ENCODE measurements at places on chromosomes 11 and 22.

- DNase-seq = no peak
Observed at GRCh38 chr11:23425381-23425780, 565.1 kb upstream of the CCDC179 start.

DNA sequence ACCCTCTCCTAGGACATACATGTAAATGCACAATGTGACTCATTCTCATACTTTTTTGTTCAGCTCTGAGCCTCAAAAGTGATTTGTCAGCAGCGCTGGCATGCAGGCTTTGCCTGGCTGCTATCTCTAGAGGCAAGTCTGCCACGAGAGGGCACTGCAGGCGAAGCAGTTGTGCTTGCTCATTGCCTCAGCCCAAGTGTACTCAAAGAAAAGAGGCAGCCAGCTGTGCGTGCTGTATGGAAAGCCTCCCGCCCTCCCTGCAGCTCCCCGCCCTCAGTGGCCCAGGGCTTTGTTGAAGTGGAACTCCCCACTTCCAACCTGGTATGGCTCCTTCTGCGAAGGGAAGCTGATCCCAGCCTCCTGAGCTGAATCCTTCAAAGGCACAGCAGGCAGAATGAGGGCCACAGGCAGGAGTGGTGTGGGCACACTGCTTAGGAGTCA lies 16.3 kb downstream of the SDHAF2 start:
- DNase-seq = peak; percentile 83

GRCh38 chr11:92558323-92558722 lies 333.7 kb downstream of the FAT3 start:
- DNase-seq = no peak

DNA sequence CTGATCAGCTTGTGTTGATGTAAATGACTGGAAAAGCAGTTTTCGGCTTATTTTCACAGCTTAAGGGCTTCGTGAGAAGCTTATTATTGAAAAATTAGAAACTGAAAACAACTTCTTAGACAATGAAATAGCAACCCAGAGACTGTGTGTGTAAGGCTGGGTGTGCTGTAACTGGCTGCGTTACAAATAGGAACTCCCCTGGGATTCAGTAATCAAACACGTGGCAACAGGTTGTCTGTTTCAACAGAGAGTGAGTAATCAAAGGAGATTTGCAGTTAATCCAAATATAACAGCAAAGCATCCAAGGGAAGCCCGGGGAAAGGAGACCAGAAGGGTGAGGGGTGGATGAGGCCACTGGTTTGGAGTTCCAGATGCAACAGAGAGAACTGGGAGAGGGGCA lies 19.2 kb downstream of the NTM start:
- DNase-seq = no peak

GRCh38 chr22:17922925-17923903 lies 101.1 kb downstream of the MICAL3 start:
- no peak for DNase-seq

GRCh38 chr11:131307506-131307905 lies 62.9 kb upstream of the NTM start:
- DNase-seq = no peak

GRCh38 chr11:16195651-16196050 lies 160.7 kb downstream of the SOX6 start:
- DNase-seq = no peak

DNA sequence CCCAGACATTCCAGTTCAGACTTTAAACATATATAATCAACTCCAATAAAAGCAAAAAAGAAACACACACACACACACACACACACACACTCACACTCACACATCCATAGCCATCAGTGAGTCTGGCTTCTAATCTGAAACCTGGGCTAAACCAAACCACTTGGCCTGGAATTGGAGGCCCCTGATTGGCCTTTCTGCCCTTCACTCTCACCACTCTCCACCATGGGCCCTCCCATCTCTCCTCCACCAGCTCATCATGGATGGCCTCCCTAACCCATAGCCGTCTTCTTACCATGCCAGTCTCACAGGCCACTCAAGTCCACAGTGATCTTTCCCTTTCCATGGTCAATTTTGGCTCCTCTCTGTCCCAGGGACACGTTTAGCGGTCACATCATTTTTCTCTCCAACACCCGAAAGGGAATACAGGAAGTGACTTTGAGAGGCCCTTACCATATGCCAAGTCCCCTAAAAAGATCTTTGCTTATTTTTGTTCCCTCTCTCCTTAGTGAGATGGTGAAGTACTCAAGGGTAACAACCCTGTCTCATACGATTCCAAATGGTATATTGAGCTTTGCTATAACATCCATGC lies 66.6 kb downstream of the ENDOD1 start:
- no peak for DNase-seq

DNA sequence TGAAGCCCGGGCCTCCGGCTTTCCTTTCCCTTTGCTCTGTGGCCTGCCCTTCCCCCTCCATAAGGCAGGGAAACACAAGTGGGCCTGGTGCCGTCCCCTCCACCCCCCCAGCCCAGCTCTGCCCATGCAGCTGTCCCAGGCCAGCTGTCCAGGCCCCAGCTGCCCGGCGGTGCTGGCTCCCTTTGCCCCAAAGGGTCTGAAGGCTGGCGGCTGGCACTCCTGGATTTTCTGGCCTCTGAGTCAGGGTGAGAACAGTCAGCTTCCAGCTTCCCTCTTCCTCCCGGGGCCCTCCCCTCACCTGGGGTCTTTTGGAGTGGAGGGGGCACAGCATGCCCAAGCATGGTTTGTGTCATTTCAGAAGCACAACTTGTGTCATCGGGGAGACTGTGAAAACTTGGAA lies 27.8 kb downstream of the CD82 start:
- peak; percentile 56 for DNase-seq

- DNase-seq = no peak
Observed at GRCh38 chr11:116037861-116038260, 533.6 kb upstream of the CADM1 start.

DNA sequence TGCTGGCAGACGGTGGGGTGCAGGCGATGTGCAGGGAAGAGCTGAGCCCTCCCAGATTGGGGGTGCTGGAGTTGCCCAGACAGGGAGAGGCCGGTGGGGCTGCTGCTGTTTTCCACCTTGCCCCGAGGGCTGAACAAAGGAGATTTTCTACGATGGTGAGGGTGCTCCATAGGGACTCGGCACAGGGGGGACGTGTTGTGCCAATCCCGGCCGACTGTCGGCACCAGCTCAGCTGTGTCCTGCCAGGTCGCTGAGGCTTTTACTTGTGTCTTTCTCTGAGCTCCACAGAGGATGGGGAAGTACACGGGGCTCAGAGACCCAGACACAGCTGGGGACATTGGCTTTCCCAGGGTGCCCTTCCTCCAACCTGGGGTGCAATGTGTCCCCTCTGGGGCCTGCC lies 816.8 kb downstream of the BRD1 start:
- DNase-seq = no peak

DNA sequence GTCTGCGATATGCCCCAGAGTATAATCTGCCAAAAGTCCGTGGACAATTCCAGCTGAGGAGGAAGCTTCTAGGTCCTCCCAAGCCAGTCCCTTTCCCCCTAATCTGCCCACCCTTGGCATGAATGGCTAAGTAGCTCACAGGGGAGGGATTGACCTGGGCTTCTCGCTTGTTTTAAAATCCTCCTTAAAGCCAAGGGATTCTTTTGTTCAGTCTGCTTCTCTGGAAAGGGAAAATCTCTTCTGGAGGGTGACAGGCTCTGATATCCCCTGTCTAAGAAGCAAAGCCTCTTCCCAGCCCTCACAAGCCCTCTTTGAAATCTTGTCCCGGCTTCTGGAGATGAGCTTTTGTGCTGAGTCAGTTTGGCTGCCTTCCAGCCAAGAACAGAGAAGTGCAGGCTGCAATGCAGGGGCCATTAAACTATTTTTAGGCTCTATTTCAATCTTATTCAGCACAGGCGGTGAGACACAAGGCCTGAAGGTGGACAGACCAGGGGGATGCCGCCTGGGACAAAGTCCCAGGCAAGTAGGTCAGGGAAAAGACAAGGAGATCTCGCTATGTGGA lies 23.9 kb downstream of the NEFH start:
- DNase-seq = peak; percentile 18

DNA sequence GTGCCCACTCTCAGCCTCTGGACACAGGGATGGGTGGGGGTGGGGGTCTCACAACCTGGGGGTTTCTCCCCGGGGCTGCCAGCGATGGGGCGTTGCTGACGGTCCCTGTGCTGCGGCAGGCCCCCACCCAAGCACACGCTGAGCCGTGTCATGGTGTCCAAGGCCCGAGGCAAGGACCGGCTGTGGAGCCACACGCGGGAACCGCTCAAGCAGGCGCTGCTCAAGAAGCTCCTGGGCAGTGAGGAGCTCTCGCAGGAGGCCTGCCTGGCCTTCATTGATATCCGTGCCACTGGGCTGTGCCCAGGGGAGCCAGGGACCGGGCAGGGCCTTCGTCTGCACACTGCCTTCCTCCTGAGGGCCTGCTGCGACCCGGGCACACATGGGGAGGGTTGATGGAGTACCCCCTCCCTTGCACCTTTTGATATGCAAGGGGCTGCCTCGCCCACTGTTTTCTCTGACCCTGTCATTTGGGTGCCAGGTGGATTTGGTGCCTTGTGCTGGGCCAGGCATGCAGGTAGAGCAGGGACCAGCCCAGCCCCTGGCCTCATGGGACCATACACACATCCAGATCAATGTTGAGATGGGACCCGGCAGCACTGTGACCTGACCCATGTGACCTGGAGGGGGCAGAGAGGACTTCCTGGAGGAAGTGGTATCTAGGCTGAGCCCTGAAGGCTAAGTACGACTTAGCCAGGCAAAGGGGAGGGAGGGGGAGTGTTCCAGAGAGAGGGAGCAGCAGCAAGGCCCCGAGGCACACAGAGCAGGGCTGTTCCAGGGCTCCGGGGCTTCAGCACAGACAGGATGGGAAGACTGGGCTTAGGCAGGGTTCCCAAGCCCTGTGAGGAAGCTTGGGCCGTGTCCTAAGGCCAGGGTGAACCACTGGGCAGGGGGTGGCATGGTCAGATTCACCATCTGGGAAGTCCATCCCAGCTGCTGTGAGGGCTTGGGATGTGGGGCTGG lies 75.2 kb downstream of the MYO7A start:
- DNase-seq = no peak

DNA sequence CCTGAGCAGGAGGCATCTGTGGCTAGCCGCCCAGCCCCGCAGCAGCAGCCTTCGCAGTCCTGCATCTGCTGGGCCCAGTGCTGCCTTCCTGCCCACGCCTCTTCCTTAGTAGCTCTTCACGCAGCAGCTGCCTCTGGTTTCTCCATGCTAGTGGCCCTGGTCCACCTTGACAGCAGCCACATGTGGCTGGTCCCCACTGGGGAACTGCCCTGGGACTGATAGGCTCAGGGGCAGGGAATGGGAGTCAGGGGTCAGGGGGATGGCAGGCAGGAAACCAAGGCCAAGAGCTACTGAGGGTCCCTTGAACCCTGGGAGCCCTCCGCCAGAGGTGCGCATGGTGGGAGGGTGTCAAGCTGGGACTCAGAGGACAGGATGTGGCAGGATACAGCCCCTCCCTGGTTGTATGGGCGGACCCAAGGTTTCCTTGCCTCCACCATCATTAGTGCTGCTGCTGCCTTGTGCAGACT lies 99.4 kb upstream of the PITPNB start:
- no peak for DNase-seq

DNA sequence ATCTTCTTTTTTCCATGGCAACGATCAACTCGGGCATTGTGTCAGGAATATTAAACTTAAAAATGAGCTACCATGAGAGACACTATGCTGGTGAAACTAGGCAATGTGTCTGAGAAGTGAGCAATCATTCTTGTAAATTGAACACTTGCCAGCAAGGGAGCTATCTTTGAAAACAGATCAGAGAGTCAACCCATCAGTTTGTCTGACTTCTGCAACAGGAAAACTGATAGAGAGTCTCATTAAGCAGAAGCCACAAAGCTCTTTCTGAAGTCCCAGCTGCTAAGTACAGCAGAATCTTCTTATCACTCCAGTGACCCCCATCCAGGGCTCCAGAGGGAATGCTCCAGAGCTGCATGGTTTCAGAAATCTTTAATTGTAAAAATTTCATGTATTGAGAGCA lies 114.7 kb downstream of the MSANTD4 start:
- no peak for DNase-seq

- DNase-seq = no peak
Observed at GRCh38 chr11:22467248-22467647, 129.1 kb downstream of the SLC17A6 start.

DNA sequence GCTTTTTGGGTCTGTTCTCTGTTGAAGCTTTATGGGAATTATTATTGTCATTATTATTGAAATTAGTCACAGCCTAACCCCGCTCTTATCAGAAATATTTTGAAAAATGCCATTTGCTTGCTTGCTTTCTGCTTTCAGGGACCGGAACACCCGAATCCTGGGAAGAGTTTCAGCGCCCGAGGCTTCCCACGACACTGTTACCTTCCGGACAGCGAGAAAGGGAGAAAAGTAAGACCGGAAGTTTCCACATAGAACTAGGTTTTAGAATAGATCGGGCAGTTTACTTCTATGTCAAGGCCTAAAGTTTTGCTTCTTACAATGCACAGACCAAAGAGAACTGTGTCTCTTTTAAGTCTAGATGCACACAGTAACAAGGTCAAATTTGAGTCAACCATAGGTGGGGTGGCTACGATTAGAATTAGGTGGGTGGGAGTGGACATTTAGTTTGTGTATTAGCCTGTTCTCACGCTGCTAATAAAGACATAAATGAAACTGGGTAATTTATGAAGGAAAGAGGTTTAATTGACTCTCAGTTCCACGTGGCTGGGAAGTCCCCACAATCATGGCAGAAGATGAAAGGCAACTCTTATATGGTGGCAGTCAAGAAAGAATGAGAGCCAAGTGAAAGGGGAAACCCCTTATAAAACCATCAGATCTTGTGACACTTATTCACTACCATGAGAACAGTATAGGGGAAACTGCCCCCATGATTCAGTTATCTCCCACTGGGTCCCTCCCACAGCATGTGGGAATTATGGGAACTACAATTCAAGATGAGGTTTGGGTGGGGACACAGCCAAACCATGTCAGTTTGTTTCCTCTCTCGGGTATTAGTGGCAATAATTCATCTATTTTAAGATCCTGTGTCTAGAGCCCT lies 12.9 kb downstream of the MPEG1 start:
- DNase-seq = no peak

DNA sequence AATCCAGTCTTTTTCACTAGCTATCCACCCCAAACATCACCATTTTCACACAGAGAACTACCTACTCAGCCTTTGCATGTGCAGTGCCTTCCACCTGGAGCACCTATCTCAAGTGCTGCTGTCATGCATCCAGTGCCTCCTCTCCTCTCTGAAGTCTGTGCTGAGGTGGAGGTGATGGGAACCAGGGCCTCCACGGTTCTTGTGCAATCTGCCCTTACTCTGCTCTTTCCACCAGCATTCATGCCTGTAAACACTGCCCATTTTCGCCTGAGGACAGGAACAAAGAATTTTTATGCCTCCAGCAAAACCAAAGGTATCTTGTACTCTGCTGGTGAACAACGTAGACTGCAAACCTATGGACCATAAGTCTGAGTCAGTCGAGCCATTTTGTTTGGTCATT lies 27.0 kb downstream of the PITPNB start:
- no peak for DNase-seq

- DNase-seq = no peak
Observed at GRCh38 chr11:14193644-14194043, 165.3 kb downstream of the RRAS2 start.

GRCh38 chr11:131370090-131370751 lies at the start of gene NTM:
Gene NTM, plus strand, starts transcription at chr11:131370615.
- DNase-seq = peak; percentile 53

DNA sequence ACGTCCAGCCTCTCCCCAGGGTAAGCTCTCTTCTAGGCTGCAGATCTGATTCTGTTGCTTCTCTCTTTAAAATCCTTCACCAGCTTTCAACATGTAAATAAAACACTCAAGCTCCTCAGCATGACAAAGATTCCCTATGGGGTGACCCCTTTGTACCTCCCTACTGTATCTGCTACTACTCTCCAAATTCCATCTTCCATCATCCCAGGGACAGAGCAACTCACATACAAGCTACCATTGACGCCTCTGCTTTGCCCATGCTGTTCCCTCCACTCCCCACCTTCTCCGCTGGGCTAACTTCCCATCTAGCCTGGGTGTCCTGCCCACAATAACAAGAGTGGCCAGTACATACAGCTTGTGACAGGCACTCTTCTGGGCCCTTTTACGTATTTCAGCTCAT lies 207.5 kb upstream of the ZBED5 start:
- DNase-seq = no peak
